Activated CD4-positive, alpha-beta T cell treated with anti-CD3 and anti-CD28 coated beads, Interleukin-2, amount 10 ng/mL, durations not matched to agents 7 days and 5 days (primary cell): ENCODE measurements at places on chromosomes 5 and 9. TPM values are rescaled to one million over a fixed set of nuclear protein-coding genes. Genes with fewer than 3 reads are reported as not detected.

GRCh38 chr9:116285320-116285719, 131.7 kb downstream of the PAPPA start:
- DNase-seq = no peak

GRCh38 chr5:133854554-133854953, 113.9 kb downstream of the C5orf15 start:
- no peak for DNase-seq

- DNase-seq = no peak
Measured at GRCh38 chr5:15600035-15600434, 100.1 kb downstream of the FBXL7 start.

Gene QRFP
- total RNA-seq = not detected

Gene IL5
- 0.25 TPM for total RNA-seq

DNA sequence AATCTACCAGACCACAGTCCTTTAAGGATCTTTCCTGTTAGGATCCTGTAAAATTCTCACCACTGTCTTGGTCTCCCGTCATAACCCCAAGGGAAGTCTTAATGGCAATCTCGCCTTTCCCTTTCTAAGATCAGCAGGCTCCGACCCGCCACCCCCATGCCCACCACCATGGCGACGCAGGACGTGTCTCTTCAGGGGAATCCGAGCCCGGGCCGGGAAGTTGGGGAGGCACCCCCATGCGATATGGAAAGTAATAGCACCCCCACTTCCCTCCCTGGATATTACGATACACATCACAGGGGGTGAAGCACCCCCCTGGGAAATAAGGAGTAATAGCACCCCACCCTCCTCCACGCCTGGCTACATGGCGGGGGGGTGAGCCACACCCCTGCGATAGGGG, 8.3 kb upstream of the STK32A start:
- DNase-seq = no peak

DNA sequence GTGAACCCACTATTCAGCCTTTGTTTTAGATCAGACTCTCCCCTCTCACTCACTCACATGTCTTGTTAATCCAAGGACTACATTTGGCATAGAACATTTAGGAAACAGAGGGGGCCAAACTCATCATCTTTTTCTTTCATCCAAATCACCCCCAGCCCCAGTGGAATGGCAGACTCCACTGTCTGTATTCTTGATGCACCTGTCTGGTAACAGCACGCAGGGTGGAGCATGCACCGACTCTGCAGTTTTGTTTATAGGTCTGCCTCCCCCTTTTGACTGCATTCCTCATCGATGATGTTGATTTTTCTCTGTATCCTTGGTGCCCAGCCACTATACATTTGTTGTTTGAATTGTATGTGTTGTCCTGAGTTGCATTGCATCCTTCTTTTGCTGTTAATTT, 66.0 kb downstream of the ANGPTL2 start:
- DNase-seq = no peak

GRCh38 chr5:177133096-177133852, at the start of gene NSD1:
Gene NSD1 (plus strand): TSS chr5:177133773. CDS start chr5:177135104, 1,331 bp downstream.
- peak; percentile 89 for DNase-seq

Gene LCP2
- total RNA-seq = 309 TPM

- DNase-seq = no peak
Measured at GRCh38 chr9:30506749-30507148, 1877.7 kb upstream of the ACO1 start.

DNA sequence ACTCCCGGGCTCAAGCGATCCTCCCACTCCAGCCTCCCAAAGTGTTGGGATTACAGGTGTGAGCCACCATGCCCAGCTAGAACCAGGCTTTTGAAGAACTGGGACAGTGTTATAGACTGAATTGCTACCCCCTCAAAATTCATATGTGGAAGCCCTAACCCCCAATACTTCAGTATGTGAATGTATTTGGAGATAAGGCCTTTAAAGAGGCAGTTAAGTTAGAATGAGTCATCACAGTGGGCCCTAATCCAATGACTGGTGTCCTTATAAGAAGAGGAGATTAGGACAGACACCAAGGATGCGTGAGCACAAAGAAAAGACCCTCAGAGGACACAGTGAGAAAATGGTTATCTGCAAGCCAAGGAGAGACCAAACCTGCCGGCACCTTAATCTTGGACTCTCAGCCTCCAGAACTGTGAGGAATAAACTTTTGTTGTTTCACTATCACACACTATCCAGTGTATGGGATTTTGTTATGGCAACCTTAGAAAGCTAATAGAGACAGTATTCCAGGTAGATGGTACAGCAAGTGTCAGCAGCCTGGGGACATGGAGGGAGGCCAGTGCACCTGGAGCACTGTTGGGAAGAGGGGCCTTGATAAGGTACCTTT, 31.4 kb upstream of the ERGIC1 start:
- DNase-seq = no peak

- DNase-seq = no peak
Measured at GRCh38 chr5:123099514-123100151, 10.6 kb downstream of the PRDM6 start.

DNA sequence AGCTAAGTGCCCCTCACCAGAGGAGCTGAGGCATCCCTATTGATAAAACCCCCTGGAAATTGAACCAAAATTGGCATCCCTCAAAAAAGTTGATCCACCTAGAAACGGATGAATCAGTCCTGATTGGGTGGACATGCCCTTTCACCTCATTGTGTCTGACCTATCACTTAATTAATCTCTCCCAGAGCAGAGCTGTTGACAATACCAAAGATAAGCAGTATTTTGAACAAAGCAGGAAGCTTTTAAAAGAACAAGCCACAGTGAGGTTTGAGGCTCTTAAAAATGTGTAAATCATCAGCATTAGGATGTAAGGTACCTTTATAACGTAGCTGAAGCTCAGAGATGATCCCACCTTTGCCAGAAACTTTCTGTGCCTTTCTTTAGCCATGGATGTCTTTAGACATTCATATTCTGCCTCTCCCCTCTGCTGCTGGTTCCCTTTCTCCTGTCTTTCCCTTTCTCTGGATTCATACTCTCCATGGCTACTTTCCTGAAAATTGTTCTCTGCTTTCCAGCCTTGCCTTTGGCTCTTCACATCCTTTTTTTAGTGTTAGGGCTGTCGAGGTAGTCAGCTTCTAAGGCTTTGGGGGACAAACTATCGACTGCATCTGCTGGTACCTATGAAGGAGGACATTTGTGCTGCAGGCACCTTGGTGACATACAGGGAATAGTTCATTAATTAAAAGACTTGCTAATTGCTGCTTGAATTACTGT, 7.8 kb upstream of the LHX2 start:
- DNase-seq = no peak

Gene PTGS1
- not detected for total RNA-seq

GRCh38 chr9:128627127-128627715, 29.4 kb downstream of the DYNC2I2 start:
- DNase-seq = no peak

DNA sequence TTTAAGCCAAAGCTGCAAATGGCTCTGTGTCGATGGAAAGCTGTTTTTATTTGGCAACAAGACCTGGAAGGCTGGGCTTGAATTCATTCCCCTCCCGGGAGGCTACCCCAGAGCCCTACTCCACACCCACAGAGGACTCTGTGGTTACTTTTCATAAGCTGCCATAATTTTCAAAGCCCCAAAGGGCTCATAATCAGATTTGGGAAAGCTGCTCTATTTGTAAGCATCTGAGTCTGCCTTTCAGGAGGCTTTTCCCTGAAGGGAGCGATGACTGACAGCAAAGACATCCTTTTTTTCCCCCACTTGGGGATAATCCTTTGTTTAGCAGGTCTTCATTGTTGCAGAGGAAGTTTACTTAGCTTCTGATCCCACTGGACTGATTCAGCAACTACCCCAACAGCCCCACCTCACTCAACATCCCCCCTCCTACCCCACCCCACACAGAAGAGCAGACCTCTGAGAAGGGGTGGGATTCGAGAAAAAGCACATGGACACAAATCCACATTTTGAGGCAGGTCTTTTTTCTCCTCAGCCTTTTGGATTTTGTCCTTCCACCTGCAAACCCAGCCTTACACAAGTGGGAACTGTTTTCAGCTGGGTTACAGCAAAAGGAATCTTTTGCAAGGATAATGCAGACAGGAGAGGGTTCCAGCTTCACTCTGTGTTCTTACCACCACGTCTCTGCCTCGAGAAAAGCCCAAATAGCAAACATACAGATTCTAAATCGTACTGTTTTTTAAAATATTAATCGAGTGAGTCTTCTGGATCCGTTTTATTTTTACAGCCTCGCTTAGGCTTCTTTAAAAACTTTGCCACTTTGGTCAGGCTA, 244.4 kb upstream of the TUT7 start:
- DNase-seq = no peak
